ENCODE measurements at places on chromosomes 12 and 14.

GRCh38 chr14:69612783-69613130 lies 1.4 kb downstream of the SUSD6 start:
- no peak for DNase-seq

DNA sequence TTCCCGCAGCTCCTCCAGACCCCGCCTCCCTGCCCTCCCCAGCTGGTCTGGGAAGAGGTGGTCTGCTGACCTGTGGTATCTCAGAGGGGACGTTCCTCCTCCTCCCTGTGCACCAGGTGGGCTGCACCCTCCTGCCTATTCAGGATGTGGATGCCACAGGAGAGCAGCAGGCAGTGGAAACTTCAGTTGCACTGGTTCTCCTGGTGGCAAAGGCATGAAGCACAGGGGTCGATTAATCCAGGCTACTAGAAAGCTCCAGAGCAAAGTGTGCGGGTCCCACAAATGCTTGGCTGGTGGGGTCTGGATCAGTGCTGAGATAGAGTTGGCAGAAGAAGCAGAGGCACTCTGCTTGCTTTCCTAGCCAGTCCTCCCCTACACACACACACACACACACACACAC lies 197.0 kb downstream of the SLC41A2 start:
- no peak for DNase-seq

- no peak for DNase-seq
Measured at GRCh38 chr14:38210587-38211216, 3.0 kb downstream of the SSTR1 start.

DNA sequence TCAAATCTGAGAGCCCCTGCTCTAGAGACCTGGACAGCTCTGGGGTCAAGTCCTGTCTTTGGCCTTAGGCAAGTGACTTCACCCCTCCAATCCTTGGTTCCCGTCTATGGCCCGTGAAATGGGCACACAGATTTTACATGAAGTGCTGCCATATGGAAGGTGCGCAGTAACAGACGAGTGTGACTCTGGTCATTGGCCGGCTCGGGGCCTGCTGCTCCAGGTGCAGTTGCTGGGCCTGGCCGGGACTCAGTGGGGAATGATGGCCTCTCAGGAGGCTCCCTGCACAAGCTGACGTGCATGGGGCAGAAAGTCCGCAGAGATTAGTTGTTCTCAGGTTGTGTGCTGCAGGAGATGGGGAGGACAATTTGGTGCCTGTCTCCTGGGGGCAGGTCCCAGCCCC lies 14.0 kb upstream of the TESC start:
- DNase-seq: no peak

- DNase-seq: no peak
Measured at GRCh38 chr12:24206621-24207020, 257.2 kb upstream of the SOX5 start.

GRCh38 chr12:78086553-78087362 lies 256.1 kb downstream of the NAV3 start:
- no peak for DNase-seq

GRCh38 chr14:104865631-104866441 lies 768 bp downstream of the CEP170B start:
- no peak for DNase-seq

DNA sequence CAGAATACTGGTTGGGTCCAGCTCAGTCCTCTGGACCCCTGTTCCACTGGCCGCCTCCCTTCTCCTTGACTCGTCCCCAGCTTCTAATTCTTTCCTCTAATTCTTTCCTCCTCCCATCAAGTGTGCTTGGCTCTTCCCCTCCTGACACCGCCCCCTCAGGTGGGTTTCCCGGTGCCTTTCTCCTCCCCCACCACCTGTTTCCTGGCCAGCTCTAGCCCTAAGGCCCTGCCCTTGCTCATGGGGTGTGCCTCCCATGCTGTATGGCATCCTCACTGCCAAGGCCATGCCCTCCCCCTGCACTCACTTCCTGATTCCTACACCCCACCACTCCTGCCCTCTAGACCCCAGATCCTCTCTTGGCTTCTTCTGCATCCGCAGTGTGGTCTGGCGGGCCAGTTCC lies 12.1 kb upstream of the EML1 start:
- no peak for DNase-seq

GRCh38 chr12:57549909-57550640 lies at the start of gene KIF5A:
KIF5A (plus strand) TSS chr12:57550044; CDS start chr12:57550272, 228 bp downstream.
- peak; percentile 12 for DNase-seq

DNA sequence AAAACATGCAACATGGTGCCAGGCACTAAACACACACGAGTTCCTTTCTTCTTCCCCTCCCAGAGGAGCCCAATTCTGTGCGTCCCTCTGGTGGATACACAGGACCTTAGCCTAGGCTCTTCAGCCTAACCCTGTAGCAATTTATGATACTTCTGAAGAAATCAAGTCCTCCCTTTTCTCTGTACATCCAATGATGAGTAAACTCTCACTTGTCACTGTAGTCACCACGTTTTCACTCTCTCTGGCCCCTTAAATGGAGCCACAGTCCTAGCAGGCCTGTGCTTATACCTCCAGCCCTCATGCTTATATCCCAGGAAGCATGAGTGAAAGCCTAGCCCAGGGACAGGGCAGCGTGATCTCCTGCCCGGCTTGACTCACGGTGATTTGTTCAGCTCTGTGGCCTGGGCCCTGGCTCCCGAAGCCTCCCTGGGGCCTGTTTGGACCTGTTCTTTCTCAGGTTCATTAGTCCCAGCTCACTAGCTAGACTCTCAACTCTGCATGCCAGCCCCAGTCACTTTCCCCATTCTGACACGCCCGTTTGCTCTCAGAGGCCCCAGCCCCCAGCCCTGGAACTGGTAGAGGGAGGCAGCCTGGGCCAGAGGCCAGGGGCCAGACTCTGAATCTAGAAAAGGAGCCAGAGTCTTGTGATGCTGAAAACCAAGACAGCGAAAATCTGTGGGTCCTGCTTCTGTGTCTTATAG lies 24.1 kb upstream of the PLEKHG3 start:
- DNase-seq: no peak

- DNase-seq: no peak
Measured at GRCh38 chr12:111605911-111606766, 7.0 kb upstream of the ATXN2 start.

GRCh38 chr14:31252865-31253264 lies 45.3 kb upstream of the HECTD1 start:
- DNase-seq: no peak

- no peak for DNase-seq
Measured at GRCh38 chr12:48903363-48903981, 21.8 kb downstream of the FKBP11 start.

- no peak for DNase-seq
Measured at GRCh38 chr12:132747896-132748295, 13.7 kb downstream of the ANKLE2 start.

- no peak for DNase-seq
Measured at GRCh38 chr14:53735916-53736315, 220.7 kb downstream of the BMP4 start.

- DNase-seq: no peak
Measured at GRCh38 chr12:14836336-14837210, 6.8 kb downstream of the ART4 start.

DNA sequence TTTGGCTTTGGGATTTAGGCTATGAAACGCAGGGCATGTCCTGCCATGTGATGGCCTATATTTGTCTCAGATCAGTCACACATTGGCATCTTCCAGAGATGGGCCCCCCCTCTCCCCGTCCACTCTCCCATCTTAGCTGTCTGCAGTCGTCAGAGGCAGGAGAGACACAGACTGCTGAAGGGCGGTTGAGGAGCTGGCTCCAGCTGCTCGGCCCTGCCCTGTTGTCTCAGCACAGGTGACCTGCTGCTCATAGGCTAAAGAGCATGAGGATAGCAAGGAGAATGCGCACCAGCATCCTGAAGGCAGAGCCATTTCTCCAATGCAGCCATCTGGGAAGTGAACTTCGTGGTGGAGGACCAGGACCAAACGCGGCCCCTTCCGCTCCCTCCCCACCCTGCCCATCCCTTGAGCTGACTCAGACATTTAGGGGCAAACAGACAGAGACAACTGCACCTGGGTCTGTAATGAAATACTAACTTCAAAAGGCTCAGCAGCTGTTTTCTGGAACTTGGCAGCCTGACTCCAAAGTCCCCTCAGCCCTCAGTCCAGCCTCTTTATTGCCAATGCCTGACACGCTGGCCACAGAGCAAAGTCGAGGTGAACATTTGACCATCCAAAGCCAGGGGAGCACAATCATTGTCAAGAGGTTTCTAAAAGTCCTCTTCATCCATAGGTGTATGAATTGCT lies 22.3 kb downstream of the FZD10 start:
- DNase-seq: no peak

DNA sequence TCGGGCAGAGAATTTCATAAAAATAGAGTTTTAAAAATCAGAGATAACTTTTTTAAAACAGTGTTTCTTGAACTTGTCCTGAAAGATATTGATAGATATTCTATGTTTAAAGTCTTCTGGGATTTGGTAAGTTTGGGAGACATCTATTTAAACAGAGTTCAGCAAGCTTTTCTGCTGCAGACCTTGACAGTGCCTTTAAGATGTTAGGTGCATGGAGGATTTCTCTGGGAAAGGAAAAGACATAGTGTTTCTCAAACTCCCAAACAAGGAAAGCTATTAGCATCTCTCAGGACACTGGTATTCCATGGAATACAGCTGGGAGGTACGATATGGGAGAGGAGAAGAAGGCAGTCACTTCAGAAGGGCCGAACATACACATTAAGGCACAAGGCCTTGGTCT lies 97.8 kb downstream of the RBM19 start:
- no peak for DNase-seq

GRCh38 chr12:120586206-120586605 lies 5.0 kb upstream of the POP5 start:
- no peak for DNase-seq

- DNase-seq: no peak
Measured at GRCh38 chr14:71591929-71592328, 340.3 kb upstream of the RGS6 start.

Data from stimulated activated CD8-positive, alpha-beta memory T cell treated with anti-CD3 and anti-CD28 coated beads, Interleukin-4, amount 100 ng/mL, for 4 hours (primary cell).